ENCODE measurements at places on chromosomes 1 and 21.

DNA sequence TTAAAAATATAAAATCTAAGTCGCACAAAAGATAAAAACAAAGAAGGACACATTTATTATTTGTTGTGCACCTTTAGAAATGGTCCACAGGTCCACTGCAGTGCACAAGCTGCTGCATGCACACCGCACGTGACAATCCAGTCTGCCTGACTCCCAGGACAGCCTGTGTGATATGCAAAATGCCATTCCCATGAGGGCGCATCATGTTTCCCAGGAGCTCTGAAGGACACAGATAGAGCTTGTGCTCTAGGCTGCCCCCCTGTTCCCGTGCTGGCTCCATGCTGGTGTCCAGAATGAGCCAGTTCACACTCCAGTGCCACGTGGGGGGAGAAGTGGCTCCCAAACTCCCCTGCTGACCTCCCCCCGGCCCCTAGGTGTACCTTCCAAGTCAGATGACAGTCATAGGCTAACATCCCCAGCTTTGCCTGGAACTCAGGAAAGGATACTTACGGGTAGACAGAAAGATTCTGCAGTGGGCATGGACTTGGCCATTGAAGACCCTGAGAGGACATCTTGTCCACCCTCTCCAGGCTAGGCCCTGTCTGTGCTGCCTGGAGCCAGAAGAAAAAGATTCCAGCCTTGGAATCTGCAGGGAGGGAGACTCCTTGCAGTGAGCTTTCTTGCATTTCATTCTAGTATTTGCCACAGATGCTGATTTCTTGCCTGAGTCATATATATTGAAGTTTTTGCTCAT is 26.3 kb downstream of the RAB7B start:
- DNase-seq: no peak

DNA sequence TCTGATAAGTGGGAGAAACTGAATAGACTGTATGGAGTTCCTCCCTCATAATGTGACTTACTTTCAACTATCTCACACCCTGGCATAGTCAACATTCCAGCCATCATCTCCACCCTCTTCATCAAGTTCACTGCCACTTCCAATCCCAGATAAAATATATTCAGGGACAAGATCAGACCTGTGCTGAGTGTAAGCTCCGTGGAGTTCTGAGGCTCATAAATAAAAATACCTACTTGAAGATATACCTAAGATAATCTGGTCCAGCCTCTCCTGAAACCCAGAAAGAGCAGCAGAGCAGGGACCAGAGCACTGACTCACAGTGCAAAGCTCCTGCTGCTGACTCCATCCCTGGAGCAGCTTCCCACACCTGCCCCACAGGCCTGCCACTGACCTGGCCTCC is 1.7 kb upstream of the LCE7A start:
- DNase-seq: no peak

- no peak for DNase-seq
Observed at GRCh38 chr1:206657751-206658150, 22.4 kb downstream of the DYRK3 start.

DNA sequence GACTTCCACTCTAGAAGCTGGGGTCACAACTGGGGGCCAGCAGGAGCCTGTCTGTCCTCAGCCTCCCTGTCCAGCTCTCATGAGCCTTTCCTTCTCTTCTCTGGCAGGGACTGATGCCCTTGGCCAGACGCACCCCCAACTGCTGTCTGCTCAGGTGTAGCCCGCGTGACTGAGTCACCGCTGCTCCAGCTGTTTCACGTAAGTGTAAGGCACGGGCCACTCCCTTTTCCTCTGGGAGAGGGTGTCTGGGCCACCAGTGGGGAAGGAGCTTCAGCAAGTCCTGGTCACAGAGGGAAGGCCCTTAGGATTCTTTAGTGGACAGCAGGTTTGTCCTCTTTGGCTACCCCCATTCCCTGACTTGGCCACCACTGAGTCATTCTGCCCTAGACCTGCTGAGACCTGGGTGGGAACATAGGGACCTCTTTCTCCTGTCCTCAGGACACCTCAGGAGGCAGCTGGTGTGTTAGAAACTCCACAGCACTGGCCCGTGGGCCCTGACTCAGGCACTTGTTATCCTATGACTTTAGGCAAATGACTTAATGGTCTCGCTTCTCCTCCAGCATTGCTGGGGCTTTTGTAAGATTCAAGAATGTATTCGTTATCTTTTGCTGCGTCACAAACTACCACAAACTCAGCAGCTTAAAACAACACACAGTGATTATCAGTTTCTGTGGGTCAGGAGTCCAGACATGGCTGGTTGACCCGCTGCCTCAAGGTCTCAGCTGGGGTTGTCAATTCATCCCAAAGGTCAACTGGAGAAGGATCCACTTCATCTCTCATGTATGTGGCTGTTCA is 64.8 kb downstream of the FAM163A start:
- DNase-seq: no peak

DNA sequence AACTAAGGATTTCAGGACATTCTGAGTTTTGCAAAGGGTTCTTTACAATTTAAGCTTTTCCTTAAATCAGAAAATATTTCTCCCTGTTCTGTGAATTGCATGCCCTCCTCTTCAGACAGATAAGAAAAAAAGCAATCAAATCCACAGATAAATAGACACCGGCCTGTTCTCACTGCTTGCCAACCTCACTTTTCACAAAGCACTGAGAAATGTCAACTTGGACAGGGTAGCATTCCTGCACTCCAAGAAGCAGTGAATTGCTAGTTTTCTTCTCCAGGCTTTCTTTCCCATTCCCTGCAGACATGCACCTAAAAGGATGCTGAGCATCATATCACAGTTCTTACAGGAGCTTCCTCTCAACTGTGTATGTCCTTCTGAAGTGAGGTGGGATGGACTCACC is 226.0 kb downstream of the CHRM3 start:
- no peak for DNase-seq

DNA sequence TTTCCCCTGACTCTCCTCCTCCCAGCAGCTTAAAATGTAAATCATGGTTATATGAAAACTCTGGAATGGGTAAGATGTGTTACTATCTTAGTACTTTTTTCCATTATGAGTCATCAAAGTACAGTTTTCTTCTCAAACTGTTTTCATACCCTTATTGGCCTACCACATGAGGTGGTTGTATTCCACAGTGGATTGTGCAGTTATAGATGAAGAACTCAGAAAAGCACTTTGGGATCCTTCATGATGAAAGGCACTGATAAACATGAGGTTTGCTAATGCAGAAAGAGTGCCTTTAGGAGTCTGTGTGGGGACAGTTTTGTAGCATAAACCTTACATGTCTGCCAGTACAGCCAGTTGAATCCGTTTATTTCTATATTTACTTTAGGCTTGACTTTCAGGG is 32.0 kb upstream of the MYOCOS start:
- no peak for DNase-seq

DNA sequence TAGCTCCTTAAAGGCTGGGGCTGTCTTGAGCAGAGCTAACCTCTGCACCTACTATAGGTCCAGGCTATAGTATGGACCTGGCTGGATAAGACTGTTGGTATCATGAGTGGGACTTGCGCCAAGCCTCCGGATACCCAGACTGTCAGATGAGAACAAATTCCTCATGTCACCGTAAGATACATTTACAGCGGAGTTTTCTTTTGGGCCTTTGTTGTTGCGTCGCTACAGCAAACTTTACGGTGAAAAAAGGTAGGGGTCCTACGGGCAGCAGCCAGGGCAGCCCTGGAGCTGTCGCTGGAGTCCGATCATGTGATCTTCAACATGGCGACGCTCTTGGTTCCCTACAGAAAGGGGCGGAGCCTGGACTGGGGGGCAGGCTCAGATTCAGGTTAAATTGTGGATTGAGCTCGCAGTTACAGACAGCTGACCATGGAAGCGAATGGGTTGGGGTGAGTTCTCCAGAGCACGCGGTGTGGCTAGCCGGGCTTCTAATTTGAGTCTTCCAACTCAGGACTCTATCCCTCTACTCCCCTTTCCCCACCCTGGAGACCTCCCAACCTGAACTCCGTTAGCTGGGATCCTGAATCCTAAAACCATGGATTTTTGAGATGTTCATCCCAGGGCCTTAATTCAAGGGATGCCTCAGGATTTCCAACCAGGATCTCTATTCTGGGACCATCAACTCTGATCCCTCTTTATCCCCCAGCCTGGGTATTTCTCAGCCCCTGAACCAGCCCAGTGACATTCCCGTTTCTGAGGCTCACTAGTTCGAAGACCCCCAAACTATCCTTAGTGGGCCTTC is at the start of gene UROD:
Gene UROD (plus strand): TSS at position 418 of the 802 bp plus-strand sequence. CDS start 12 bp downstream, at position 430.
- peak; percentile 75 for DNase-seq

DNA sequence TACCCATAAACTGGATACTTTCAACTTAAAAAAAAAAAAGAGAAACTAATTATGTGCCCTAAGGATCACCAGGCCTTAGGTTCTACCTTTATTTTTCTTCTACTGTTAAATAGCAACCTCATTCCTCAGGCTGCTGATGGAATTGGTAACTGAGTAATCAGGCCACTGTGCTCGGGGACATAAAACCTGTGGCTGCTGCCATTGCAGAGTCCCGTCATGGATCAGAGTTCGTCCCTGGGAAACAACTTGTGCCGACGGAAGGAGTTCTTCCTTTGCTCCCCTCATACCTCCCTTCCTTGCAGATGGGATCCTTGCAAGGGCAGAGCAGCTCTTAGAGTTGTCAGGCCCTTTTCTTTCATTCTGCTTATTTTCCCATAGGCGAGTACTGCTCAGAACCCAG is 123.6 kb downstream of the PBX1 start:
- no peak for DNase-seq

GRCh38 chr1:207941665-207942064 is 30.7 kb upstream of the CD34 start:
- no peak for DNase-seq

GRCh38 chr21:27448960-27449359 is 482.1 kb upstream of the ADAMTS5 start:
- no peak for DNase-seq

- no peak for DNase-seq
Observed at GRCh38 chr1:234044079-234044478, 139.6 kb downstream of the SLC35F3 start.

GRCh38 chr21:35338281-35338680 is 289.2 kb upstream of the RUNX1 start:
- no peak for DNase-seq

- no peak for DNase-seq
Observed at GRCh38 chr1:17826165-17826488, 71.0 kb downstream of the ACTL8 start.

- no peak for DNase-seq
Observed at GRCh38 chr1:201883786-201884185, 4.9 kb upstream of the SHISA4 start.

DNA sequence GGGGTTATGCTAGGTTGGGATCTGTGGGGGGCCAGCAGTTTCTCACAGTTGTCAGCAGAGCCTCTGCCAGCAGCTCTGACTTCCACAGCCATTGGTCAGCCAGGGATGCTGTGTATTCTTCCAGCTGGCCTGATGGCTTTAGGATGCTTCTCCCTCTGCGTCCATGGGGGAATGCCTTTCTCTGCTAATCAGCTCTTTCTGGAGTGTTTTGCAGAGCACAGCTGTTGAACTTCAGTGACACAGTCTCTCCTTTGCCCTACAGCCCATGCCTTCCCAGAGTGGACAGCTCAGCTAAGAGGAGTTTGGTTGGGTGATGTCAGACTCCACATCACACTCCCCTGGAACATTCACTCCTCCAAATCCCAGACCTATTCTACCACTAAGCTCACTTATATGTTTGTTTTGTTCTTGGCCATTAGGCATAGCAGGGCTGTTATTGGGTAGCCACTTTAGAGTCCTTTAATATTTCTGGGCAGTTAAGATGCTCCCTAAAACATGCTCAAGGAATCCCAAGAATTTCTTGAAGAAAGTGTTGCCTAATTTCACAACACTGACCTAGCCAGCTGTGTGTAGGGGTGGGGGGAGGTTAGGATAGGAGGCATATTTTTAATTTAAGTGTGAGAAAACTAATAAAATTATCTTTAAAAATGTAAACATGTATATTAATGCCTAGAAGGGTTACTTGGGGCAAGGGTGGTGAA is 75.3 kb upstream of the KIAA0040 start:
- no peak for DNase-seq

DNA sequence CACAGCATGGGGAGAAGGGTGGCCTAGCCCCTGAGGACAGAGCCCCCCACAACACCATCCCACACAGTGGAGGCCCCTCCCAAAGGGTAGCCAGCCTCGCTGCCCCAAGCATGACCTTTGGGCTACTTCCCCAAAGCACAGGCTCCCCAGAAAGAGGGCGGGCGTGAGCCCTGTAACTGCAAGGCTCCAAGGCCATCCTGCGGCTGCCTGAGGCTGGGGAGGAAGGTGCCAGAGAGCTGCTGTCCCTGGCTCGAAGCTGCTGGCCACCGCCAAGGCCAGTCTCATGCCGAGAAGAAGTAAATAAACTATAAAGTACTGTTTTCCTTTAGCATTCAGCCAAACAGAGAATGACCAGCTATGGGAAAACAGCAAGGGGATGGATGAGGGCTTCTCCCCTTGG is 27.5 kb downstream of the UBASH3A start:
- no peak for DNase-seq

GRCh38 chr1:92749024-92749634 is 35.8 kb downstream of the EVI5 start:
- peak; percentile 5 for DNase-seq

- no peak for DNase-seq
Observed at GRCh38 chr1:211643324-211644212, 31.9 kb downstream of the NEK2 start.

GRCh38 chr1:156627313-156627880 is 8.2 kb downstream of the HAPLN2 start:
- no peak for DNase-seq

- DNase-seq: no peak
Observed at GRCh38 chr1:62029704-62030103, 164.9 kb upstream of the L1TD1 start.

GRCh38 chr1:197807216-197807615 is 31.9 kb upstream of the DENND1B start:
- no peak for DNase-seq

DNA sequence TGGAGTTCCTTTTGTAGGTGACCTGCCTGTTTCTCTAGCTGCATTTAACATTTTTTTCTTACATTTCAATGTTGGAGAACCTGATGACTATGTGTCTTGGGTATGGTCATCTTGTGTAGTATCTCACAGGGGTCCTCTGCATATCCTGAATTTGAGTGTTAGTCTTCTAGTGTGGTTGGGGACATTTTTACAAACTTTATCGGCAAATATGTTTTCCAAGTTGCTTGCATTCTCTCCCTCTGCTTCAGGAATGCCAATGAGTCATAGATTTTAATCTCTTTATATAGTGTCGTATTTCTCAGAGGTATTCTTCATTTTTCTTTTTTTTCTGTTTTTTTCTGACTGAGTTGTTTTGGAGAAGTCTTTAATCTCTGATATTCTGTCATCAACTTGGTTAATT is 684.0 kb downstream of the NCAM2 start:
- no peak for DNase-seq

DNA sequence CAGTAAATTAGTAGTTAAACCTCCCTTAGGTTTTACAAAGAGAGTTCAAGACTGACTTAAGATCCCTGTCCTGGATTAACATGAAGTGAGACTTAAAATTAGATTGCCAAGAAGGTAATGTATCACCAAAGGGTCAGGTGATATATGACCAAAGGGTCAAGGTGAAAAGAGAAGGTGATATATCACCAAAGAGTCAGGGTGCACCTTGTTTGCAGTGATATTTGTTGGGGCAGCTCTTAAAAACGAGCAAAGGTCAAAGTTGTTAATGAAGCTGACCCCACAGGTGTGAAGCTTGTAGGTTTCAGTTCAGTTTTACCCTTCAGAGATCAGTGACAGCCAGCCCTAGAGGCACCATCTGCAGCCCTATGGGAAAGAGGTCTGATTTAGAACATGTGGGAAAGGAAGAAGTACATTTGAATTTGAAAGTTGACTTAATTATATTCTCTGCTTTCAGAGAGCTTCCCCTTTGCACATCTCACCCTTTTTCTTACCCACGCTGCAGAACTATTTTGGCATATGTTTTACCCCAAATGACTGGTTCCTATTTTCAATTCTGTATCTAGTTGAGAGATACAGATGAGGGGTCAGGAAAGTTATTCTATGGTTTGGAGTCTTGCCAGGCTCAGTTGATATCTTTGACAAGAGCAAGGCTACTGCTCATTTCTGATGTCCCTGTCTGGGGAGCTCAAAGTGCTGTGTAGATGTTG is 170.8 kb downstream of the S1PR1 start:
- DNase-seq: no peak
